ENCODE measurements at places on chromosomes 2 and 18.

GRCh38 chr2:28382755-28383154 lies 9.9 kb upstream of the FOSL2 start:
- no peak for ATAC-seq

DNA sequence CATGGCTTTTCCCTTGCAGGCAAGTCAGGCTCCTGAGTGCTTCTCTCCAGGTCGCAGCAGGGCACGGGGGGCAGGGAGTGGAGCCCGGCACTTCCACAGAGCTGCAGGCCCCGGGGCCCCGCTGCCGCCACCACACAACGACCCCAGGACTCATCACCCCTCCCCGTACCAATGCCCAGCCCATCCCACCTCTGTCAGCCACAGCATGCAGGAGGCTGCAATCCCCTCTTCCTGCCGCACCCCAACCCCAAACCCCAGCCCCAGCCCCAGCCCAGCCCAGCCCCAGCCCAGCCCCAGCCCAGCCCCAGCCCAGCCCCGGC lies 288.0 kb downstream of the NDUFA10 start:
- no peak for ATAC-seq

- no peak for ATAC-seq
Observed at GRCh38 chr2:235595422-235596010, 101.7 kb downstream of the AGAP1 start.

DNA sequence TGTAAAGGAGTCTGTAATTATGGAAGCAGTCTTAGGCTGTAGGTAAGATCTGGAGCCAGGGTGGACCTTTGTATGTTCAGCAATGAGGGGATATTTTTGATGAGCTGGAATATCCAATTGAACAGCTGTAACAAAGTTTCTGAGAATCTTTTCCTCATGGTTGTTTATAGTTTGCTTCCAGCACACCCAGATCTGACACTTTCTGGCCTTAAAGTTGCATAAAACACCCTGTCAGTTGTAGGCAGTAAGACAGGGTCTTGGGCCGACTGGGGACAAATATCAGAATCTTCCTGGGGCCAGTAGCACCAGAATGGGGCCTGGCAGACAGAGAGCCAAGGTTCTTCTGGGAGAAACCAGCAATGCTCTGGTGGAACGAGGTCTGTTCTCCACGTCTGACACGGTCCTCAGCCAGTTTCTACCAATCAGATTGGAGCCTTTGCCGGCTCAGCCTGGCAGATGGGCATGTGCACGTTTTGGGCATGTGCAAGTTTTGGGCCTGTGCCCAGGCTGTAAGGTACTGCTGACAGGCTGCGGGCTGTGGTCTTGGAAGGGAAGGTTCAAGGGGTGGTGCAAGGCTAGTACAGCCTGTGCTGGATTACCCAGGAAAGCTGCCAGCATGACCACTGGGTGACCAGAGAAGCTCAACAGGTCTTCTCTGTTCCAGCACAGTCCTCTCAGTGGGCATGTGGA lies 89.8 kb downstream of the PRKCE start:
- no peak for ATAC-seq

DNA sequence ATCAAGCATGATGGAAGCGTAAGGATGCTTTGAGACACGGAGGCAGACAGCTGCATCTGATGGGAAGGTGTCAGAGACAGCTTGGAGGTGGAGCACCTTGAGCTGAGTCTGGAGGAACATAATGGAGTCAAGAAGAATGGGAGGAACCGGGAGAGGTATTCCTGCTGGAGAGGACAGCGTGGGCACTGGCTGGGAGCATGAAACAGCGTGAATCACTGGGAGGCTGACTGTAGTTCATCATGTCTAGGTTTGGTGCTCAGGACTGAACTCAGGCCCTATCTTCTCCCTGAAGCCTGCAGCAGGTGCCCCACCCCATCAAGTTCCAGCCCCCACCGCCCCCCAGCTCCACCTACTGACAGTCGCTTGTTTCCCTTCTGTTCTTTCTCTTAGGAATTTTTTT lies 98.6 kb downstream of the TMEM17 start:
- ATAC-seq, result no peak

DNA sequence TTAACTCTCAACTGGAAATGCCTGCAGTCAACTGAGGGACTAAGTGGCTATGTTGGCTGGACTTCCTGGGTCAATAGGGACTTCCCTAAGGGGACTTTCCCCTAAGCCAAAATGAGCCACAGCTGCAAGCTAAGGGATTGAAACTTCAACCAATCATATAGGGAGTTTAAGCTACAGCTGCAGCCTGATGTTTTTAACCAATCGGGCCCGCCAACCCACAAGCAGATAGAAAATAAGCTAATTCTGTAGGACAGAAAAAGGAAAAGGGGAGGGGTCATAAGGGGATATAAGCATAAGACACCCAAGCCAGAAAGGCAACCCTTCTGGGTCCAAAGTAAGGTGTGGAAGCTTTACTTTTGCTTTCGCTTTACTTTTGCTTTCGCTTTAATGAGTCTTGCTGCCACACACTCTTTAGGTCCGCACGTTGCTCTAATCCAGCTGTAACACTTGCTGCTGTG lies 927.5 kb downstream of the ERBB4 start:
- ATAC-seq, result no peak

GRCh38 chr18:54386043-54386442 lies 28.3 kb downstream of the C18orf54 start:
- ATAC-seq, result no peak

DNA sequence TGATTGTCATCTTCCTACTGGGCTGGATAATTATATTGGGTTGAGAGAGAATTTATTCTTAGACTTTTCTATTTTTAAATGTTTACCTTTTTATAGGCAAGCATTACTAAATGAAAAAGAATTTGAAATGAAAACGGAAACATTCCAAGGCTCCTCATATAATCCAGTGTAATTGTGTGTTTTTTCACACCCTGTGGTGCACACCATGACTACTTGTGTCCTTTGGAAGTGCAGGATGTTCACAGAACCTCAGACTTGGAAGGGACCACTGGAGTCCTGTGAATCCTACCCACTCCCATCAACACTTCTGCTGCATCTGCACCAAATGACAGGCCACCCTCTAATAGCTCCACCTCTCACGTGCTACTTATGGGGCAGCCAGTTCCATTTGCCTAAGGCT lies 48.0 kb downstream of the NAT8 start:
- no peak for ATAC-seq

DNA sequence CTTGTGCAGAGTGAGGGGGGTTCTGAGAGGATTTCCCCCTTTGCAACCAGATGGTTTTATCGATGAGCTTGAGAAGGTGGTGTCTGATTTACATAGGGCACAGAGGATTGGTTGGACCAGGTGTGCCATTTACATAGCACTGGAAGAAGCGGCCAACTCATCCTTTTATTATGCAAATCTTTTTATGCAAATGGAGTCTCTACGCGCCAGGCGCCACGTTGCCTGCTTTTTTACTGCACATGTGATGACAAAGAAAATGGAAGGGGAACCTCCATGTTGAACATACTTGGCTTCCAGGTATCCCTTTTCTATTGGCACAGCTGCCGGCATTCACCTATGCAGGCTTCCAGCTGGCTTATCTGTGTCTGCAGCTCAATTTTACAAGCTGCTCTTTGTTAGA lies 18.4 kb upstream of the TXNL4A start:
- ATAC-seq, result no peak

- no peak for ATAC-seq
Observed at GRCh38 chr2:240505910-240506309, 51.9 kb downstream of the ANKMY1 start.
